Stimulated activated memory B cell treated with anti-CD40 and anti-IgM and Interleukin-4, amounts not matched to agents 10 μg/mL and 1 μg/mL and 100 μg/mL, for 72 hours (primary cell): ENCODE measurements at places on chromosomes 13 and 19.

DNA sequence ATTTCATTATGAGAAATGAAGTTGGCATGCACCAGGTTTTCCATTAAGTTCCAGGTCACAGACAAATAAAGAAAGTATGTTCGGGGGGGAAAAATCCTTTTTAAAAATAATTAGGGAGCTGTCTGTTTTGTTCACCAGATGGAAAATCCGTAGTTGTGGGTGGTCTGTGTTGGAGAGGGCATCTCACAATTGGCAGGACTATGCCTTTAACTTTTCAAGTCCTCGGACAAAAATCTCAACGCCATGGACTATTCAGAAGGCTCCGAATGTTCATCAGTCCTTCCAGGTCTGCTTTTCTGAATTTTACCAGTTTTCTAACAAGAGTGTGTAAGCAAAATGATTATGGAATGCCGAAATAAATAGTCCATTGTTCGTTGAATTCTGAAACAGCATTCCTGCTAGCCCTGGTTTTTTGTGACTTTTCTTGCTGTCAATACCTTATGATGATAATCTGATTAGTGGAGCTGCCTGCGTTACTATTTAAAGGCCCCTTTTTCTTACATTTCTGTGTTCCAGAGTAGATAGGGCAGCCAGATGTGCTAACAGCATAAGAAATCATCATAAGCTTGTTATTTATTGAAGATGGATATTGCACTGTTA, 146.9 kb downstream of the TM9SF2 start:
- ATAC-seq, result no peak

DNA sequence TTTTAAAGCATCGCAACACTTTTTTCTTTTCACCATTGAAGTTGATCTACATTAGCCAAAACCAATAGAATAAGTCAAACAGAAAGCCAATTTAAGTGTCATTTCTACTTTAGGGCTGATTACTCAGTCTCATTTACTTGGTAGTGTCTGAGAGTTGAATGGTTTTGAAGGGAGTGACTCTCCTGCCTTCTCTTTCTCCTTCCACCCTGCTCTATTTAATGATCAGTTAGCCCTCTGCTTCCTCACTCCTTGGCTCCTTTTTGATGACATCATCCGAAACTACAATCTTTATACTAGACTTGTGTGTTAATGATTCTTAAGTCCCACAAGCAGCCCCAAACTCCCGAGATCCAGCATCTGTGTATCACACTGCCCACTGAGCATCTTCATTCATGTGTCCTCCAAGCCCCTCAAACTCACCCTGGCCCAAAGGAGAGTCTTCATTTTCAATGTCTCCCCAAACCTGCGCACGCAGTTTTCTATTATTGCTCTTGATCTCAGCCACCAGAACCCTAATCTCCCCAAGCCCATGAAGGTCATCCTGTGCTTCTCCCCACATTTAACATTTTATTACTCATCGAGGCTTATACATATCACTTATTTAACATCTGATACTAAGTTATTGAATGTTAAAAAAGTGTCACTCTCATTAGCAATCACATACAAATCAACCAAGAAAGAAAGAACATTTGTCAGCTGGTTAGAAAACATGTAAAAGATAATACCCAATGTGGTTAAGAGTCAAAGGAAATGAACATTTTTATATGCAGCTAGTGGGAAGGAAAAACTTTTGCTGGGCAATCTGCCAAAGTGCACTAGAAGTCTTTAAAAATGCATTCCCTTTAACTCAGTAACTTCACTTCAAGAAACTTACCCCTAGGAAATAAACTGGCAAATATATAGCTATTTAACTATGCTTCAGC, 32.2 kb upstream of the ARGLU1 start:
- ATAC-seq, result no peak

DNA sequence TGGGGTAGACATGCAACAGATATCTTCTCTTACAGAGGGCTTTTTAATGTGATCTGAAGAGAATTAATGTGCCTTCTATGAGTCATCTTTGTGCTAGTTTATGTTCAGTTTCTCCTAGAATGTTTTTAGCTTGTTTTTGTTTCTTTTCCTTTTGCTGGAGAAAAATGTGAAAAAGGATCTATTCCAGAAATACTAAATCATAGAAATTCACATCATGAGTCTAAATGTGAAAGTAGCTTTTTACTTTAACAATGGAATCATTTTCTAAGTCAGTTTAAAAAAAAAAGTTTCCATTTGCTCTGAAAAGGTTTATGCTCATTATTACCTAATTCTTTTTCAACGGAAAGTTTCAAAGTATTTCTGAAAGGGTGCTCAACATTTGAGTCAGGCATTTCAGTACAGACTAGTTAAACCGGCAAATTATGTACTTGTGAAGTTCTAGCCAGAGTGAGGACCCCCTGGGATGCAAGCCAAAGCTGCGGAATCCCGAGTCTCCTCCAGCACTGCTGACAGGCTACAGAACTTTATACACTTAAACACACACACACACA, 72.9 kb downstream of the SPATA13 start:
- no peak for ATAC-seq

- ATAC-seq, result no peak
Observed at GRCh38 chr19:56324436-56324835, 9.8 kb upstream of the ZSCAN5A start.

DNA sequence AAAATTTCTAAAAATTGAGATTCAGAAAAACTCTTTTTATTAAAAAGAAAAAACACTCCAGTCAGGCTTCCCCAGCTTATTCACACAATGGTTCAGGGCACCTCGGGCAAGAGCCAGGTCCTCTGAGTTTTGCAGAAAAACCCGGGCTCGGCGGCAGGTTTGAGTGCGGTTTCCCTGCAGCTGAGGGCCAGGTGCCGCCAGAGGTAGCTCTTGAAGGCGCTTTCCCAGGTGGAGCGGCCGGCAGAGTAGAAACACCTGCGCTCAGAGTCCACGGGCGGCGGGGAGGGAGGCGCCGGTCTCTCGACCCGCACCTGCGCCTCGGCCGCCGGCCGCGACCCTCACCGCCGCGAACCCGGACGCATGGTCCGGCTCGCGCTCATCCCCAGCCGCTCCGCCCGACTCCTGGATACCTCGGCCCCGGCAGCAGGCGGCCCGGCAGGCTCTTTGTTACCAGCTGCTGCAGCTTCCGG, 444 bp downstream of the PROSER1 start:
- ATAC-seq, result peak; percentile 18

DNA sequence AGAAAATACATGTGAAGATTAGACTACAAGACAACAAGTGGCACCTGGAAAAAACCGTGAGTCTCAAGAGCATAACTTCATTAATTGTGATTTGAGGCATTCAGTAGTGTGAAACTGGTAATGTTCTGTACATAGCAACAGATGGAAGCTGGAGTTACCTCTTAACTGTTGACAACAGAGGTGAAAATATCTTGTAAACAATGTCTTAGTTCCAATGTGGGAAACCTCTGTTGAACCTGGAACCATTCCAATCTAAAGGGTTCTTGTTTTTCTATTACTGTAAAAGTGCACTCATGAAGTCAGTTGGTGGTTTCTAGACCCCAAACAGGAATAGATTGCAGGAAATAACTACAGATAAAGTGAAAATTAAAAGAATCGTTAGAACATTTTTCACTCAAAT, 728.4 kb downstream of the SLITRK1 start:
- ATAC-seq, result no peak

- ATAC-seq, result no peak
Observed at GRCh38 chr19:19388568-19389555, 16.6 kb upstream of the GATAD2A start.

- no peak for ATAC-seq
Observed at GRCh38 chr19:36547001-36547732, 19.1 kb upstream of the ZNF260 start.

GRCh38 chr13:99495466-99496183, 5.6 kb upstream of the TM9SF2 start:
- no peak for ATAC-seq

GRCh38 chr13:40116008-40116407, 460.5 kb downstream of the COG6 start:
- peak; percentile 94 for ATAC-seq

DNA sequence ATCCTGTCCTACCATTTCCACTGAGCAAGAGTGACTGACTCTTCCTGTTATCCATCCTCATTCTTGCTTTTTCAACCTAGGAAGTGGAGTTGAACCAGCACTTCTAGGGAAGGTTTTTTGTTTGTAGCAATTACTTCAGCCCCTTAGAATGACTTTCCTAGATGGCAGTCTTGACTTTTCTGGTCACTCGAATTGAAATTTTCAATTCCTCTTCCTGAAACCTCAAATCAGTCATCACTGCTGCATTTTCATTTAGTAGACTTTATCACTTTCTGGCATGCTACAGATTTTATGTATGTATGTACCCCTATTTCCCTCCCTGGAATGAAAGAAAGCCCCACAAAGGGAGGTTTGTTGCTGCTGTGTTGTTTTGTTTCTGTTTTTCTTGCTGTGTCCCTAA, 915.9 kb downstream of the PCDH17 start:
- ATAC-seq, result no peak

GRCh38 chr13:69487576-69487975, 620.0 kb upstream of the ATXN8OS start:
- ATAC-seq, result no peak

DNA sequence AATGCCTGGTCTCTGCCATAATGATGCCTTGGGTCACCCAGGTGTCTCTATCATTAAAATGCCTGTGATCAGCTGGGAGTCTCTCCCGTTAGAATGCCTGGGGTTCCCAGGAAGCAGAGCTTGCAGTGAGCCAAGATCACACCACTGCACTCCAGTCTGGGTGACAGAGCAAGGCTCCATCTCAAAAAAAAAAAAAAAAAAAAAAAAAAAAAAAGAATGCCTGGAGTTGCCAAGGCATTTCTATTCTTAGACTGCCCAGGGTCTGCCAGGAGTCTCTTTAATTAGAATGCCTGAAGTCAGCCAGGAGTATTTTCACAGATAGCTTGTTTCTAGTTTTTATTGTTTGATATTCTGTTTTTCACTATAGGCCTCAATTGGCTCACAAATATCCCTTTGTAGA, 1552.5 kb downstream of the UQCRFS1 start:
- ATAC-seq, result no peak

GRCh38 chr19:802498-803098, 5.3 kb downstream of the PTBP1 start:
- no peak for ATAC-seq

DNA sequence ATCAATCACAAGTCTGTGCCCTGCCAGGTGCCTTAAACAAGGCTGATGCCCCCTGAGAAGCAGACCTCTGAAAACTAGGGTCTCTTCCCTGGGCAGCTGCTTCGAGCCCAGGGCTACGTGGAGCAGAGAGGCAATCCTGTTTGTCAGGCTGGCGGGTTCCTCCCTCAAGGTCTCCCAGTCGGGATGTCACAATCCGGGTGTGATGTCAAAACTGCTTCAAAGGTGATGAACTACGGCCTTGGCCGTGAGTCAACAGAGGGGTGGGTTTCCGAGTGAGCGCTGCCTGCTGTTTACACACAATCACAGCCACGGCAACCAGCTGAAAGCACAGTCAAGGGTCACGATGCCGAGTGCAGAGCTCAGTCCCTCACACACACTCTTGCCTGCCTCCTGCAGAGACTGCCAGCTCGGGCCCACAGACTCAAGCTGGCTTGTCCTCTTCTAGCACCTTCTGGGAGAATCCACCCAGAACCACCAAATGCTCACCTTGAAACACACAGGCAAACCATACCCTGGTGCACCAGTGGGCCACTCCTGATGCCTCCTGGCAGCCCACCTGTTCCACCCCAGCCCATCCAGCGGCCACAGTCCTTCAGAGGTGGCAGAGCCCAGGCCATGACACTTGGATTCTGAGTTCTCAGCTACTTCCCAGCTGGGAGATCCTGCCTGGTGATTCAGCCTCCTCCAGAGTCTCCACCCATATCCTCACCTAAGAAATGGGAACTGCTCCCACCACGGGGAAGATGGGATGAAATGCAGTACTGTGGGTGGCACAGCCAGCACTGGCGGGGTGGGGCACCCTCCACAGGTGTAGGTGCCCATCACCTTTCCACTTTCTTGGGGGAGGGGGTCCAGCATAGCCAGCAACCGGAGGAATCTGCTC, 6.8 kb downstream of the ELL start:
- no peak for ATAC-seq

DNA sequence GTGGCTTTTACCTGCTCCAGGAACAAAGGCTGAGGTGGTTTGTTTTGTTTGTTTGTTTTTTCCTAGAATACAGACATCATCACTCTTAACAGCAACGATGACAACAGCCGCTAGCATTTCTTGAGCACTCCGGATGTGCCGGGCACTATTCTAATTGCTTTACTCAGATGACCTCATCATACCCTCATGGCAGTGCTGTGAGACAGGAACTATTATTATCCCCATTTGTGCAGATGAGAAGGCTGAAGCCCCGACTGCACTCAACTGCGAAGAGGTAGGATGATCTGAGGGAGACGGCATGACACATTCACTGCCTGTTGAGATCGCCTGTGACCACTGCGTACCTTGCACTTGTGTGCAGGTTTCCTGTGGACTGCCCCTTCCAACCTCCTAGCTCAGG, 66.5 kb downstream of the CCDC70 start:
- peak; percentile 54 for ATAC-seq

- no peak for ATAC-seq
Observed at GRCh38 chr19:57366776-57367175, 3.4 kb downstream of the TRAPPC2B start.

GRCh38 chr13:33284916-33285315, 639 bp downstream of the STARD13 start:
- no peak for ATAC-seq

GRCh38 chr13:80884056-80884785, 543.3 kb upstream of the SPRY2 start:
- no peak for ATAC-seq

DNA sequence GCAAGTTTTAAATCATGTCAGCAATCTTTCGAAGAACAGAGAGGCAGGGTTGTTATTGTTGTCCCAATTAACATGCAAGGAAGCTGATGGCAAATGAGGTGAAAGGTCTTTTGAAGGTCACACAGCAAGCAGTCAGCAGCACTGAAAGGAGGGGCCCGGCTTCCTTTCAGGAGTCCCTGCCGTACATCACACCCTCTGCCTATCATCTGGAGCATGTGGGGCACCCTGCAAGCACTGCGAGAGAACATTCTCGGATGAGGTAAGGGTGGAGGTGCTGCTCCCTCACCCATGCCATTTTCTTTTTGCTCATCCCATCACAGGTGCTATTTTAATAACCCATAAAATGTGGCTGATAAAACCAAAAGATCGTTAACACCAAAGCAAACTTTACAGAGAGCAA, 111.2 kb downstream of the ENOX1 start:
- peak; percentile 32 for ATAC-seq

- peak; percentile 37 for ATAC-seq
Observed at GRCh38 chr19:13847407-13848339, 29.3 kb upstream of the NANOS3 start.

GRCh38 chr13:101979825-101980224, 422.0 kb downstream of the FGF14 start:
- no peak for ATAC-seq

DNA sequence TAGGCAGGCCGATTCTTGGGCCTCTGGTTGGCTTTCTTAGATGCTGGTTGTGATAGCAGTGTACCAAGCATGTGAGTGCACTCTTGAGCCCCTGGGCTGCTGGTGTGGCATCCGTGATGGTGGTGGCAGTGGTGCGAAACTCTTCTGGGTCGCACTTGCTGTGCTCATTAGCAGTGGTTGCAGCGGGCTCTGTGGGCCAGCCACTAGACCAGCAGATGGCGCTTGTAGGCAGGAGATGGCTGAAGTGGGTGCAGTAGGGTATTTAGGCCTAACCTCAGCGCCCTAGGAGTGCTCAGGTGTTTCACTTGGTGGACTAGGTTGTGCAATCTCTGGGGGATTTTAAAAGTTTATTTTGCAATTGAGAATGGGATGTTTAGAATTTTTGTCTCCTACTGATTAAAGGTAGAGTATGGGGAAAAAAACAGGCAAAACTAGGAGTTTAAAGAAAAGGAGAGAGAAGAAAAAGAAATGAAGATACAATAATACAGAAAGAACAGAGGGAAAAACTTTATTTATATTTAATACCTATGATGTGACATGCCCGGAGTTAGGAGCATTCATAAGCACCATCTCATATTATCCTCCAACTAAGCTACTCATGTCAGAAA, 4.3 kb upstream of the ZNF17 start:
- ATAC-seq, result peak; percentile 74
